Stimulated activated CD4-positive, alpha-beta T cell treated with anti-CD3 and anti-CD28 coated beads, TNF-alpha, amount 100 ng/mL, for 1 hour (primary cell): ENCODE measurements at places on chromosomes 16 and 17.
A peak's percentile ranks its signal among the peaks of the same experiment; 100 is the strongest.

DNA sequence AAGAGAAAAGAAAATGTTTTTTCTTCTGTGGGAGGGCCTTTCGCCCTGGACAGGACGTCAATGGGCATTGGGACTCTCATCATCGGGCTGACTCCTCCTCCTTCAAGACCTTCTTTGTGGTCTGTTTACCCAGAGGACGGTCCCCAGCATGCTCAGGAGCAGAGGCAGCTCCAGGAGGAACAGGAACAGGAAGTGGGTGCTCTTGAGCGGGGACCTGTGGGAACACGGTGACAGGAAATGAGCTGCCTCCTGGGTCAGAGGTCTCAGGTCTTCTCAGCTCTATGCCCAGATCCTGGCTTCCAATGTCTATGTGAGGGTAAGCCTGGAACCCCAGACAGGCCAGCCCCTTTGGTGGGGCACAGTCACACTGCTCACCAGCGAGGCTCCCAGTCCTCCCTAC, 12.2 kb downstream of the CD300LD start:
- no peak for DNase-seq

- DNase-seq: no peak
Measured at GRCh38 chr16:56608876-56609462, 585 bp downstream of the MT2A start.

DNA sequence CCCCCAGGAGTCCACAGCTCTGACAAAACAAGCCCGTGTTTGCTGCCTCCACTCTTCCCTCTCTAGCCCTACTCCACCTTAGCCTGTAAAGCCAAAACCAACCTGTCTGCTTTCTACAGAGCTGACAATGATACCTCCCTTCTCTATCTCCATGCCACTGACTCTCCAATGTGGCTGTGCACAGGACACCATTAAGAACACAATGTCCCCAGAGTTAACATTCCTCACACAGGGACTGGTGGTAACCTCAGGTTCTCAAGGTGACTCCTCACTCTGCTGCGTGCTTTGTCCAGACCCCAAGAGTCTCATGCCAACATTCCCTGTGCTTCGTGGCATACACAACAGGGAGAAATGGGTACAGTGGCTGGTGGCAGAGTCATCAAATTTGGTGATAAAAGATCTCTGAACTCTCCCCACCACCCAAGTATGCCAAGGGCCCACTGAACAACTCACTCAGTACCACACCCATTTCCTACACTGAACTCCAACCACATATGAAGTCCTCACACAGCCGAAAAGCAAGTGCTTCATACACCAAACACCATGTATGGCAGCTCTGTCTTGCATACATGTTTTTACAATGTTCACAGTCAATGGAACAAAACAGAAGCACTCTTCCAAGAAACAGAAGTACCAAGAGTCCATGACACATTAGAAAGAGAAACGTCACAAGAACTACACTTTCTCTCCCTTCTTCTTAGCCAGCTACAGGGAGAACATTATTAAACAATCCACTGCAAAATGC, 21.1 kb downstream of the CSNK2A2 start:
- no peak for DNase-seq

DNA sequence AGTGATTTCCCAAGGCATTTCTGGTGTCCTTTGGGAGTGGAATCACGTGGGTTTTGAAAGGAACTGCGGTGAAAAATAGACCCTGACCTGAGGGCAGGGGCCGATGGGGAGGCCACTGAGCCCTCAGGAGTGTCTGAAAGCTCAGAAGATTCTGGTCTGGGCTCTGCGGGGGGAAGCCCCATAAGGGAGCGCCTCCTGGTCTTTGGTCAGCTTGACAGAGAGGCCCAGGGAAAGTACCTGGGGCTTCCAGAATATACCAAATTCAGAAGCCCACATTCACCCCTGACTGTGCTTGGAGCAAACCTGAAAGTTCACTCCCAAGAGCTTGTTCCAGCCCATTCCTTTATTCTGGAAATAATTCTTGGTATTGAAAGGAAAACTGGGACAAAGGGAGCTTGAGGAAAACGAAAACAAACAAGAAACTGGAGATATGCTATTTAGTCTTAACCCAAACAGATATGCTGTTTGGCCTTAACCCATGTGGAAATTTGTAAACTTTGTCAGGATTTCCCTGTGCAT, 23.2 kb upstream of the NAGLU start:
- no peak for DNase-seq

DNA sequence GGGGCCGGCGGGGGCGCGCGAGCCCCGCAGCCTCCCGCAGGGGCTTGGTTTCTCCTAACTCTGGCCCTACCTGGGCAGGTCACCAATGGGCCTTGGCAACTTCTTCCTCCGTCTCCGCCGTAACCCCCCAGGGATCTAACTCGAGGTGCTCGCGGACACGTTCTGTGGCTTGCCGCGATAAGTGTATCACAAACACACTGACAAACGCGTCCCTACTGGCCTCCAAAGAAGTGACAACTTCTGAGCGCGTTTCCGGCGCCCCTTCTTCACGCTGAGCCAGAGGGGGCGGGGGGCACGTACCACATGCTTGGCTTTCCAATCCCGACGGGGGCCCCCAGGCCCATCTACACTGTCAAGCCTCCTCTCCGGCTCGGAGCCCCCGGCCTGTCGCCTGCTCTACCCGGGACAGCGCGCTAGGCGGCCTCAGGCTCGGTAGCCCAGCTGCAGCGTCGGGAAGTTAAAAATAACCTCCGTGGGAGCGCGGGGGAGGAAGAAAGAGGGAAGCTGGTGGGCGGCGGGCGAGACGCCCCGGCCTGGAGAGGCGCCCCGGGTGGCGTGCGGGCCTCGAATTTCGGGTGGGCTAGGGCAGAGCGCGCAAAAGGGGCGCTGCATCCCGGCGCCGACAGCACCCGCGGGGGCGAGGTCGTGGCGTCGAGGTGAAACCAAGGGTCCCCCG, 725 bp upstream of the SPHK1 start:
- DNase-seq: peak; percentile 5

- DNase-seq: no peak
Measured at GRCh38 chr17:32878211-32878610, 1.3 kb upstream of the MYO1D start.

- no peak for DNase-seq
Measured at GRCh38 chr17:8894202-8894671, 26.8 kb upstream of the PIK3R6 start.

DNA sequence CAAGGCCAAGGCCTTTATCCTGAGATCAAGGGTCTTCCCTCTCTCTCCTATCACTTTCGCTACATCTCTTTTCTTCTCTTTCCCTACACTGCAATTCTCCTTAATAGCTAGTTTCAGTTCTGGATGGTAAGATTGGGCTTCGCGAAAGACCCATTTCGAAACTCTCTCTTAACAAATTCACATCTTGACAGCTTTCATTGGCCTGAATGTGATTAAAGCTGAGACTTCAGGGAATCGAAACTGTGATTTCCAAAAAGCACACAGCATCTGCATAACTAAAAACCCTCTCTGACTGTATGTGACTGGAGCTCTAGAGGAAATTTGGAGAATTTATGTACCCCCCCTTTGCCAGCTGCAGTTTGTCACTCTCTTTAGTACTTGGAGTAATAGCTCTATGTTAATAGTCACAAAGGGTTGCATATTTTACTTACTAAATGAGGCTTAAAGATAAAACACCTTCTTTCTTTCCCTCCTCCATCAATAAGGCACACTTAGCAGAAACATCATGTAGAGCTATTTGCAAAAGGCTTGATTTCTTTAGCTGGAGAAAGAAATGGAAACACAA, 105.3 kb upstream of the FAM20A start:
- no peak for DNase-seq

GRCh38 chr16:49754495-49755312, 101.2 kb downstream of the ZNF423 start:
- DNase-seq: no peak

DNA sequence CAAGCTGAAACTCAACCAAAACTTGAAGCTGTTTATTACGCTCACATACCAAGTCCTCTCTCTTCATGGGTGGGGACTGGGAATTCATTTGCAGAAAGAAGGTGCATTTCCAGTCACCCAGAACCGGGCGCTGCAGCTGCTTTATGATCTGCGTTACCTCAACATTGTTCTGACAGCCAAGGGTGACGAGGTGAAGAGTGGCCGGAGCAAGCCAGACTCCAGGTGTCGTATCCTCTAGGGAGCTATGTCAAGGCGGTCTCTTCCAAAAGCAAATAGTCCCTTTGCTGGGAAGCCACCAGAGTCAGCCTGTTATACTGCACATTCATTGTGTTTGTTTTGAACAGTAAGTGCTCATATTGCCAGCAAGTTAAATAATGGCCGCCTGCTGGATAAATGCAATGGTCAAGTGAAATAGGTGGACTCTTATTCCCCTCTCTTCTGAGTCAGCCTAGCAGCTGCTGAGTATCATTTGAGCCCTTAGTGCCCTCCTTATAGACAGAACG, 12.7 kb downstream of the COG1 start:
- DNase-seq: no peak

DNA sequence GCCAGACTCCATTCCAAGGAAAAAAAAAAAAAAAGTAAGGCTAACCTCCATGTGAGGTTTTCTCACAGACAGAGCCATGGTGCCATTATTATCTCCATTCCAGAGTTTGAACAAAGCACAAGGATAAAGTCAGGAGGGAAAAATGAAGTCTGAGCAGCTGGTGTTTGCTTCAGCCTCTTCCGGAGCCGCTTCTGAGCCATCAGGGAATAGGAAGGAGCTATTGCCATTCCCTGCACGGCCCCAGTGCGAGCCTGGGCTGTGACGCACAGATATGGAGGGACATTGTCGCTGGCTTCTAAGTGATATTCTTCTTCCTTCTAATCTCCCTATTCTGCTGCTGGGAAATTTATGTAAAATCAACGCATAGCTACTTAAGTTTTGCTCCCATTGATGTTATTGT, 69.5 kb upstream of the PIRT start:
- DNase-seq: no peak

DNA sequence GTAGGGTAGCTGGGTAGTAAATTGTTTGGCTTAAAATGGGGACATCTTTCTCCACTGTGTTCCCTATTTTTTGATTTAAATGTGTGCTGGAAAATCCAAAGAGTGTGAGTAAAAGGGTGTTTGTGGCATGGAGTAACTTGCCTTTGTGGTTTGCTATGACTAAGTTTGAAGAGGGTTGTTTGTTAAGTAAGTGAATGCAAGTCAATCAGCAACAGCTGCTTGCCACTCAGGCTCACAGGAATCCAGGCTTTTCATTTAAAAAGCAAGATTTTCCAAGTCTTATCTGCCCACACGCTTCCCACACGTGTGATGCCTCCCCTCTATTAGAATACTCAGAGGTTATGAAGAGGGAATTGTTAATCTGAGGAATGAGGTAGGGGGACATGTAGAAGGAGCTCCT, 847.7 kb upstream of the RBFOX1 start:
- no peak for DNase-seq

GRCh38 chr17:76560877-76561221, 21.0 kb downstream of the PRCD start:
- no peak for DNase-seq

GRCh38 chr16:87543436-87544191, 50.8 kb upstream of the ZCCHC14 start:
- no peak for DNase-seq

DNA sequence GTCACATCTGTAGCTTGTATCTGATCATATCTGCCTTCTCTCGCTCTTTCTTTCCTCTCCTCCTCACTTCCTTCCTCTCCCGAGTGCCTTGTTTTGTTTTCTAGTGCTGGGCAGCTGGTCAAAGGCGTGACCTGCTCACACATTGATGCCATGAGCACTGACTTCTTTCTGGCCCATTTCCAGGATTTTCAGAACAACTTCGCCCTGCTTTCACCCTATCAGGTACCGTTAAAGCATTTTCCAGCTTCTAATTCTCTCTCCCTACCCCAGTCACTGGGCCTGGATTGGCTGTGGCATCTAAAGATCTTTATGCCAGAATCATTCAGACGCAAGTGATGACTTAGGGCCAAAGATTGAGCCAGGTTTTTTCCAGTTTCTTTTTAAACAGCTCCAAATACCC, 55.5 kb downstream of the OTOA start:
- DNase-seq: no peak

DNA sequence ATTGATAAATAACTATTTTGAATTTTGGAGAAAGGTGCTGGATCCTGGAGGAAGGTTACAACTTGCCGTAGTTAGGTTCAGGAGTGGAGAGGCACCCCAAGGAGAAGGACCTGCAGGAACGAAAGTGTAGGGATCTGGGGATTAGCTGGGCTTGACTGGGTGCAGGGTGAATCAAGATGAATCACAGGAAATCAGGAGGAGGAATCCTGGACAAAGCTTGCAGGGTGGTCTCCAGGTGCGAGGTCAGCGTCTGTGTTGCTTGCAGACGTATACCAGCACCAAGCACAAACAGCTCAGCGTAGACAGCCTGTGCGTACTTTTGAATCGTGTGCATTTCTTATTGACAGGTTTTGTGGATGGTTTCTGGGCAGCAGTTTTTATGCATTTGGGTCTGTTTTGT, 144.3 kb downstream of the MSI2 start:
- DNase-seq: no peak

GRCh38 chr16:19659554-19659953, 58.5 kb downstream of the KNOP1 start:
- no peak for DNase-seq

GRCh38 chr16:53817117-53817755, 113.3 kb downstream of the FTO start:
- no peak for DNase-seq

- DNase-seq: no peak
Measured at GRCh38 chr16:88320947-88321634, 61.7 kb upstream of the ZNF469 start.

DNA sequence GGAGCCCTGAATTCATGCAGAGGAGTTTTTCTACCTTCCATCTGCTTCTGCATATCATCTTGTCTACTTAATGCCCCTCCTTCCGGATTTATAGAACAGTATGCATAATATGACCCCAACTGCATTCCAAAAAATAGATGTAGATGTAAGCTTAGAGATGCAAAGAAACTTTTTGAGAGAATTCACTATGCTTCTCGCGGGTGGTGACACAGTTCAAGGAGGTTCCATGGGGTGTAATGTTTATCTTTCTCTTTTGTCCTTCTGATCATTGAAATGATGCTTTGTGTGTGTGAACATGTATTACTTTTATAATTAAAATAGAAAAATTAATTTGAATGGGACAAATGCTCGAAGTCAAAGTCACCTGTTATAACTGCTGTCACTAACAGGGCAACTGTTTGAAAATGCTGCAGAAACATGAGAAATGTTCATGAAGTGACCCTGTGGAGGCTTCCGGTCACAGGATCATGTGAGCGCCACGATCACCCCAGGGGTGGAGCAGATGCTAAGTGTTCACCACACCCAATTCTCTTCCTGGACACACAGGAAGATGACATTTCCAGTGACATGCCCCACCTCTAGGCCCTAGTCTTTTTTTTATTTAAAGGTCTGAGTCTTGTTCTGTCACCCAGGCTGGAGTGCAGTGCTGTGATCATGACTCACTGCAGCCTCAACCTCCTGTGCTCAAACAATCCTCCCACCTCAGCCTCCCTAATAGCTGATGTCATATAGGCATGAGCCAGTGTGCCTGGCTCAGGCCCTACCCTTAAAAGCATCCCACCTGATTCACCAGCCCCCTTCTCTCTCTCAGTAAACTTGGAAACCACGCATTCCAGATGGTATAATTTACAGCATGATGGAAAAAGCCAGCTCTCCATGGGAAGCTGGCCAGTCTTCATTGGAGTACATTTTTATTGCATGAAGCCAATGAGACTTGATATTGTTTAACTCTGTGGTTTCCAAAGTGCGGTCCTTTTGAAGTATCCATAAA, 21.0 kb upstream of the AGRP start:
- no peak for DNase-seq

GRCh38 chr16:17362183-17362582, 108.6 kb downstream of the XYLT1 start:
- DNase-seq: no peak

- DNase-seq: no peak
Measured at GRCh38 chr17:30594223-30594952, 117.2 kb downstream of the GOSR1 start.
